ENCODE measurements at places on chromosomes 7 and 10. TPM values are rescaled to one million over a fixed set of nuclear protein-coding genes. Genes with fewer than 3 reads are reported as not detected.

GRCh38 chr7:55534262-55534915 is 37.9 kb downstream of the VOPP1 start:
- peak; percentile 78 for DNase-seq

DNA sequence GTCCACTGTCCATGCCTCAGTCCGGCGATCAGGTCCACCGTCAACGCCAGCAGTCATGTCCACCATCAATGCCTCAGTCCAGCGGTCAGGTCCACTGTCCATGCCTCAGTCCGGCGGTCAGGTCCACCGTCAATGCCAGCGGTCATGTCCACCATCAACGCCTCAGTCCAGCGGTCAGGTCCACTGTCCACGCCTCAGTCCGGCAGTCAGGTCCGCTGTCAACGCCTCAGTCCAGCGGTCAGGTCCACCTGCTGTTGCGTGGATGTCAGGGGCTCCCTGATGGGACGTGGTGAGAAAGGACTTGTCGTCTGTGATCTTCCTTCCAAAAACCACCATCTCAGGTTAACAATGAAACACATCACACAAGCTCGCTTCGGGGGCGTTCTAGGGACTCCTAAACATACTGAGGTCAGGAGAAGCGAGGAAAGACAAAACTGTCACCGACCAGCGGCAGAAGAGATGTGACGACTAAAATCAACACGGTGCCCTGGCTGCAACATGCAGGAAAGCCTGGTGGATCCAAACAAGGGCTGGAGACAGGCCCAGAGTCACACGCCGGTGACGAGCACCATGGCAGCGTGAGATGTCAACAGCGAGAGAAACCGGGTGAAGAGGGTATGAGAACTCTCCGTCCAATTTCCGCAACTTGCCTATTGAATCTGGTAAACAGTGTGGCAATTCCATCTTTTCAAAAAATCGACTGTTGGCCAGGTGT is 264.2 kb downstream of the MAD1L1 start:
- DNase-seq = no peak

GRCh38 chr7:1403638-1404459 is 55.4 kb downstream of the MICALL2 start:
- DNase-seq = no peak

DNA sequence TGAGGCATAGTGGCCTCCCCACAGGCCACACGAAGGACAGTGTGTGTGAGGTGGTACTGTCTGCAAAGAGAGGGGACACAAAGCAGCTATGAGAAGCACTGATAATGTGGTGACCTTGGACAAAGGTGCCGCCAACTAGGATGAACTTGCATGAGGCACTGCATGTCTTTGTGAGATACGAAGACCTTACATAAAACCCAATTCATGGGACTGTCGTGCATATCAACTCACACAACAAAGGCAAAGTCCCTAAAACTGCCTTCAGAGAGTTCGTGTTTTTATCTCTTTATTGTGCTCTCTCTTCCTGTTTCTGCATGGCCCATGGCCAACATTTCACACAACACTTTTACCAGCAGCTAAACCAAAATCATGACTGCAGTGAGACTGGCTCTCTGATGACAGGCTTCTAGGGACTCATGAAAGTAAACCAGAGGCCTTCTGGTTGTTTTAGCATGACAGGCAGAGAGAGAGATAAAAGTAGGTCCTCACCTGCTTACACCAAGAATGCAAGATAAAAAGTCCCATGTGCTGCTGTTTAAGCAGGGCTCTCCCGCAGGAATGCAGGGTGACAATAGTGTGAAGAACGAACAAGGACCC is 347.8 kb downstream of the ELMO1 start:
- no peak for DNase-seq

DNA sequence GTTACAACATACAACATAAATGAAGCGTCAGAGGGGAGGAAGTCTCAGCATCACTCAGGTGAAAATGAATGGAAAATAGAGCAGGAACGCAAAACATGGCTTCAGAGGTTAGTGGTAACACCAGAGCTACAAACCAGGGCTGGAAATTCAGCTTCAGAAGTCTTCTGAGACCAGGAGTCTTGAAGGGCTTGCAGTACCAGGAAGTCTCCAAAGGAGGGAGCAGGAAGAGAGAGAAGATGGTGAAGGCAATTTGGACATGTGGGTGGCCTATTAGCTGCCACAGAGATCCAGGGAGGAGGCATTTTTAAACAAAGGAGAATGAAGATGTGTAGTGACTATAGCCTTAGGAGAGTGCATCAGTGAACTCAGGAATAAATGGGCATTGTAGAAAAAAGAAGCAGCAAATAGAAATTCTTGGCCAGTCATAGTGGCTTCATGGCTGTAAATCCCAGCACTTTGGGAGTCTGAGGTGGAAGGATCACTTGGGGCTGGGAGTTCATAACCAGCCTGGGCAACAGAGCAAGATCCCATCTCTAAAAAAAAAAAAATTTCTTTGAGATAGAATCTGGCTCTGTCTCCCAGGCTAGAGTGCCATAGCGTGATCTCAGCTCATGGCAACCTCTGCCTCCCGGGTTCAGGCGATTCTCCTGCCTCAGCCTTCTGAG is 9.3 kb upstream of the TET1 start:
- no peak for DNase-seq

- DNase-seq = no peak
These were observed 180.9 kb downstream of the REEP3 start for GRCh38 chr10:63702092-63702491.

GRCh38 chr7:144454256-144455039 is 51.0 kb upstream of the NOBOX start:
- DNase-seq = no peak

GRCh38 chr10:89278034-89278535 is 23.8 kb upstream of the IFIT2 start:
- DNase-seq = peak; percentile 79

DNA sequence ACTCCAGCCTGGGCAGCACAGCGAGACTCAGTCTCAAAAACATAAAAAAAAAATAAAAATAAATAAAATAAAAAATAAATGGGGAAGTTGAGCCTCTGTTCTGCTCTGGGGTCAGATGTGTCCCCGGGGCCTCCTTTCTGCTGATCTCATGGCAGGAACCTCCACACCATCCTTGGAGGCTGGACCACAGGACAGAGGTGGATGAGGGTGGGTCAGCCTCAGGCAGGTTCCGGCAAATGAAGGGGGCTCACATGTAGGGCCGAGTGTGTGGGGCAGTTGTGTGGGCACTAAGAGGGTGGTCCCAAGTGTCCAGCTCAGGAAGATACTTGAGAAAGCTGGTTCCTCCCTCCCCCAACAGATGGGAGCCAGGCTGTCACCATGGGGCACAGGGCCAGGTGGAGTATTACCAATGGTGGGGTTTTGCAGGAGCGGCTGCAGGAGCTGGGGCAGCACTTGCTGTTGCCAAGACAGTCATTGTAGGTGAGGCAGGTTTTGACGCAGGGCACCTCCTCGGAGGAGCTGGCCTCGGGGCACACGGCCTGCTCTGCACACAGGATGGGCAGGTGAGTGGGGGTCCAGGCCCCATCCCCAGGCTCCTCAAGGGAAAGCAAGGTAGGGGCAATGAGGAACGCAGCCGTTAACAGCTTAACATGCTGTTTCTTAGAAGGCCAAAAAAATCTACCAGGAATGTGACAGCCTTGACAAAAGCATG is 13.9 kb upstream of the TBRG4 start:
- no peak for DNase-seq

DNA sequence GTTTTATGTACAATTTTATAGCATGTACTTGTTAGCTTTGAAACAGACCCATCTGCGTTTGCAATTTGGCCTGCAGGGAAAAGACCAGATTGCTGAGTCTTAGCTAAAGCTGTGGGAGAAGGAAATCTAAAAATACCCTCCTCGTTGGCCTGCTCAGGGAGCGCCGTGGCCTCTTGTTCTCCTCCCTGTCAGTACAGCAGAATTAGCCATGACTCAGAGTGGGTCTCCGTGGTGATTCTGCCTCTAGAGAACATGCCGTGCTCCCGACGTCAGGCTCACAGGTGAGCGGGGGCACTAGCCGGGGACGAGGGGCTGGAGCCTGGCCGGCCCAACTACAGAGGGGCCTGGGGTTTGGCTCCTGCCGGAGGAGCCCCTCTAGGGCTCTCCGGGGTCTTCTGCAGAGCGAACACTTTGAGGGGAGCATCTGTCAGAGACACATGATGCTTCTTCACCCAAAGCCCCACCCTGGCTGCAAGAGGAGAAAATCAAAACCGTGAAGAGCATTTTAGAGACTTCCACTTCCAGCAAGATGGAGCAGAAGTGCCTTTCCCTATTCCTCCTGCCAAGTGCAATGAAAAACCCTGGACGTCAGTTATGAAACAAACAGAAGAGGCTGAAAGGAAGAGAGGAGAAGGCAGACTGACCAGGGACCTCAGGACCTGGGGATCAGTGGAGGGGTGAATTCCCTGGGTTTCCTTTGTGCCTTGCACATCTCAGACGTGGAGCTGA is 98.9 kb downstream of the LHPP start:
- DNase-seq = peak; percentile 91

GRCh38 chr7:130491841-130492522 is at the start of gene MEST:
TSS of gene MEST (plus strand) at chr7:130492085. CDS start at chr7:130492314, 229 bp downstream.
- DNase-seq = no peak

The SPRN gene
- not detected for polyA plus RNA-seq

The HKDC1 gene
- 8.4 TPM for polyA plus RNA-seq

The LIPF gene
- polyA plus RNA-seq = not detected

The HOXA5 gene
- polyA plus RNA-seq = 14.3 TPM

The VPS37D gene
- polyA plus RNA-seq = not detected

The PPP1R9A gene
- 2.7 TPM for polyA plus RNA-seq

The ALOX5 gene
- polyA plus RNA-seq = 8.4 TPM
